ENCODE measurements at places on chromosomes 12 and 14.

- no peak for DNase-seq
Observed at GRCh38 chr12:113170926-113171325, 14.4 kb downstream of the DDX54 start.

DNA sequence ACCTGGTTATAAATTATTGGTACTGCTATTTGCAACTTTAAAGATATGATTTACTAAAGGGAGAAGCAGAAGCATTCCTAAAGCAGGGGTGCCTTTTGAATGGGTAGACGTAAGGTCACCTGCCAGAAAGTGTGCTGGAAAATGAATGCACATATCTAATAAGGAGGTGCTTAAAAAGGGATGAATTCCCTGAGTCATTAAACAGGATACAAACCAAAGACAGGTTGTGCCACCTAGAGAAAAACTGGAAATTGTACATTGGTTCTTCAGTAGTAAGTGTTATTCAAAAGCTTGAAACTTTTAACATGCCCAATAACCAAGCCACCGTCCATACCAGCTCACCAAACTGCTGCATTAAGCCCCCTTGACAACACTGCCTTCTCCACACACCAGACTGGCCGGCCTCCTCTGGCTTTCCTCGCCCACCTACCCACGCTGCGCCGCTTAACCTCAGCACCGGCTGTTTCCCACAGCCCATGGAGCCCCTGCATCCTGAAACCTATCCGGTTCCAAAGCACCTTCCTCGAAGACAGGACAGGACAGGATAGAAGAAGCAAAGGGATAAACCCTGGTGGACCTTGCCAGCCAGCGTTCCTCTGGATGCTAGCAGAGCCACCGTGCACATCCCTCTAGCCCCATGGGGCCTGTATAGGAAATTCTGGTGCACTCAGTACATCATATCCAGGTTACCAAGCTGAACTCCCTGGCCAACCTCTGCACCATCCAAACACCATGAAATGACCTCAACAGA is 201.5 kb upstream of the CAND1 start:
- no peak for DNase-seq

DNA sequence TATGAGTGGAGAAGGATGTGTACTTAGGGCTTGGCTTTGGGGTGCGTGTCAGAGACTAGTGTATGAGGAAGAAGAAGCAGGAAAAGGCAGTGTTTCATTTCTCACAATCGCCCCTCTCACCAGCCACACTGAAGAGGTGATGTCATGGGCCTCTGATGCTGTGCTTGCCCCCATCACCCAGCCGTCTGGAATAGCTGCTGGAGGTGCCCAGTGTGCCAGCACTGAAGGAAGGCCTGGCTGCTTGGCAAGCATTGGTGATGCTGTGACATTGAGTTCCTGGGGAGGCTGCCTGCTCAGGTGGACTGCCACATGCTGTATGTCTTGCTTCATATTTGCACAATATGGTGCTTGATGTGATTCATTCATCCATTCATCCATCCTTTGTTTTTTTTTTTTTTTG is 56.2 kb downstream of the CRADD start:
- DNase-seq = no peak

GRCh38 chr12:94140556-94140955 is 7.8 kb upstream of the PLXNC1 start:
- no peak for DNase-seq

DNA sequence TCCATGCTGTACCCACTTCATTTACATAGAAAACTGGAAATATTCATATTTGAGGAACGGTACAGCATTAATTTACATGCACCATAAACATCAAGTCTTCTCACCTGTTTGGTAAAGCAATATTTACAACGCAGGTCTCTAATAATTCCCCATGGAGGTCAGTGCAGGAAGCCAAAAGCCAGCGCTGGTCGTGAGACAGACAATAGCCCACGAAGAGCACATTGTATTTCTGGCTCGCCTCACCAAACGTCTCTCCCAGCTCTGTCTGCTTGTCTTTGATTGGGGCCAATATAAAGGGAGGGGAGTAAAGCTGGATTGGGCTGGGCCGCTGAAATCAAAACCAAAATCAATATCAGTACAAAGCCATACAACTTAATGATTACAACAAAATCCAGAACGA is 302.1 kb downstream of the MED13L start:
- DNase-seq = no peak

- DNase-seq = no peak
Observed at GRCh38 chr12:8681129-8681884, 16.5 kb upstream of the RIMKLB start.

GRCh38 chr12:89999699-90000505 is 291.3 kb upstream of the ATP2B1 start:
- no peak for DNase-seq

- no peak for DNase-seq
Observed at GRCh38 chr12:86257134-86257533, 943 bp upstream of the MGAT4C start.

- no peak for DNase-seq
Observed at GRCh38 chr12:127052511-127053232, 1214.3 kb upstream of the TMEM132C start.

DNA sequence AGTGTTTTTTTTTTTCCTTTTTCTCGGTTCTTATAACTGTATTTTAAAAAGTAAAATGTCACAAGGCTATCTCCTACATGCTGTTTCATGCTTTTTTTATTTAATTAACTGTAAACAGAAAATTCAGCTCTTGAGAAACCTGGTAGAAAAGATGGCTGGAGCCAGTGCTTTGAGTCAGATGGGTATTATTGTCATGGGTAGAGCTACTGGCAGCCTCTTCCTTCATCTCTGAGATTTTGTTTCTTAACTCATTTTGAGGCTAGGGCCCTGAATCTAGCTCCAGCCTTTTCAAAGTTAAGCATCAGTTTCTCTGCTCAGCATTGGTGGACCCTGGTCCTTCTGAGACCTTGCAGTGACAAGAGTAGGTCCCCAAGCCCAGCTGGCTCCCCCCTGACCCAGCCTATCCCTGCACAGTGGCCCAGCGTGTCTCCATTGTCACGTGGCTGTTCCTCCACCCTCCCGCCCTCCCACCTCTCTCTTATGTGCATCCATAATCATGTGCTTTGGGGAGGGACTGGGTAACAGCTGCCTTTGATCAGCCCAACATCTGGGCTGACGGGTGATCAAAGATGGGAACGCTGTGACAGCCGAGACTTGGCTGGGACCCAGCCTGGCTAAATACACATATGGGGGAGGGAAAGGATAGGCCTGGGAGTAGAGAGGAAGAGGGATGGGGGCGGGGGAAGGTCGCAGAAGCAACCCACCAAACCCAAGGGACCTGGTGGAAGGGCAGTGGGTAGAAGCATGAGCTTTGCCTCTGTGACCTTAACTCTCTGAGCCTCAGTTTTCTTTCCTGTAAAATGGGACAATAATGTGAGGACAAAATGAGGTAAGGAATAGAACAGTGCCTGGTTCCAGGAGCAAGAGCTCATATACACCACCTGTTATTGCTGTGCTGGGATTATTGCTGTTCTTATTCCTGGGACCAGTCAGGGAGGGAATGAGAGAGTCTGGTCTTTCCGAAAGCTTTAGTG is 24.4 kb upstream of the RBM19 start:
- no peak for DNase-seq

DNA sequence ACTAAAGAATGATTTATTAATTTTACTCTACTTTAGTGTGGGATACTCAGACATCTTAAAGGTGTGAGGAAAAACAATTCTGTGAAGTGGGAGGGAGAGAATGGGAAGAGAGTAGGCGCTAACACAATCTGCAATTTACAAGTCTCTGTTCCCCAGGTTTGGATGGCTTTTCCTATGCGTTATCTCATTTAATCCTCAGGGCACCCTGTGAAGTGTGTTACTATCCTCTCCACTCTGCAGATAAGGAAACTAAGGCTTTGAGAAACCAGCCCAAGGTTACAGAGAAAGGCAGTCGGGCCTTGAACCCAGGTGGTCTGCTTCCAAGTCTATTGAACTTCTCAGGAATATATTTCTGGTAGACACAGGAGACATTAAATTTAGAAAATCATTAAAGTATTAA is 36.2 kb upstream of the TUBA1C start:
- no peak for DNase-seq

DNA sequence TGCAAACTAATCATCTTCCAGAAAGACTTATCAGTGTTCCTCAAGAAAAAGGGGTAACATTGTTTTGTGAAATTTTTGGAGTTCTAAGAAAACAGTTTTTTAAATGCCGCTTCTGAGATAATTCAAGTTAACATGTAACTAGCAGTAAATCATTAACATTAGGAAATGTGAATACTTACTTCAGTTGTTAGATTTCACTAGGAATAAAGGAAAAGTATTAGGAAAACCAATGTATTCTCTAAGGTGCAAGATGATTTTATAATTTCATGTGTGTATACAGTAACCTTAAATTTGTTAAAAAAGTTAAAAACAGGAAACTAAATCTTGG is 36.8 kb downstream of the PAPOLA start:
- DNase-seq = no peak

- no peak for DNase-seq
Observed at GRCh38 chr14:101719045-101719645, 42.4 kb upstream of the PPP2R5C start.

DNA sequence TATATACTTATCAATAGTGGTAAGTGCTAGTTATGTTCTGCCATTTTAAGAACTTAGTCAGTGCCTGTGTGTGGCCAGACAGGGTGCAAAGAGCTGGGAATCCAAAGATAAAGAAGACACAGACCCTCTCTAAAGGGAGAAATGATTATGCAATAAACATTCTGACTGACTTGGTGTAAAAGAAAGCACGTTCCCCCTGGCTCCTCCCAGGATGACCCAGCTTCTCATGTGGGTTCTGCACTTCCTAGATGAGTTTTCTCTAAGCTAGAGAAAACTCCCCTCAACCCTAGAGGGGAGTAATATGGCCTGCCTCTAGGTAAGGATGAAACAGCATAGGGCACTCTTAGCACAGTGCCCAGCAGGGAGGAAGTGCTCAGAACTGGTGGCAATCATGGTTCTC is 231.2 kb downstream of the VRK1 start:
- no peak for DNase-seq

DNA sequence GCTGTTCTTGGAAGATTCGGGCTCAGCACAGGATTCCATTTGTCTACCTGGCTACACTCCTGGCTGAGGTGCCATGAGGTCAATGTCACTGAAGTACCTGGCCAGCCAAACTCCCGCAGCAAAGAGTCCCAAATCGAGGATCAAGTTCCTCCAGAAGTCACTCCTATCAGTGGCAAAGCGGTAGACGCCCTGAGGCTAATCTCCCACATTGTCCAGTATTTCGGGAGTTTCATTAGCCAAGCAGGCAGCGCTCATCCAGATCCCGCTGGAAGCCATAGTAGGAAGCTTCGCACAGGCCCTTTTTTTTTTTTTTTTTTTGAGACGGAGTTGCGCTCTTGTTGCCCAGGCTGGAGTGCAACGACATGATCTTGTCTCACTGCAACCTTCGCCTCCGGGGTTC is 8.9 kb upstream of the AACS start:
- DNase-seq = no peak

DNA sequence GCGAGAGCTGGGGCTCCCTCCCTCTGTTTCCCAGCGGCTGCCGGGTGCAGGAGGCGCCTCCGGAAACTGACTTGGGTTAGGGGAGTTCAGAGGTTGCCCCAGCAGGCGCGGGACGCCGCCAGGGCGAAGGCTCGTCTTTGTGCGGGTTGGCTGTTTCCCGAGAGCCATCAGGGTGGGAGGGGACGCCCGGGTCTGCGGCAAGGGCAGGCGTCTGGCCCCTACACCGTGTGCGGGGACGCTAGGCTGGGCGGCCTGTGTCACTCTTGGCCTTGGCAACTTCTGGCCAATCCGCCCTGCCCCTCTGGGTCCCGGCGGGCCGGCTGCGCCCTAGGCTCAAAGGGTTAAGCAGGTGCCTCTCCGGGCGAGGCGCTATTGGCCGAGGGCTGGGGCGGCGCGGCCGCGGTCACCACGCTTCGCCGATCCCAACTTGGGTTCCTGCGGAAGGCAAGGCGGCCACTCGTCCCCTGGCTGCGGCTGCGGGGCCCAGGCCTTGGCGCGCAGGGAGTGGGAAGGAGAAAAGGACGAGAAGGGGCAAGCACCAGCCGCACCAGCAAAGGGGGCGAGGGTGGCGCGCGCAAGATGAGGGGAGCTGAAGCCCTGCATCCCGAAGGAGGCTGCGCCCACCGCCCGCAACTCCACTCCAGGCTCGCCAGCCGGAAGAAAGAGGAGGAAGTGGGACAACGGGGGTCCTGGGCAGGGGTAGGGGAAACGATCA is 5.6 kb upstream of the NPAS3 start:
- no peak for DNase-seq

- no peak for DNase-seq
Observed at GRCh38 chr12:110335481-110336045, 54.5 kb downstream of the ATP2A2 start.

DNA sequence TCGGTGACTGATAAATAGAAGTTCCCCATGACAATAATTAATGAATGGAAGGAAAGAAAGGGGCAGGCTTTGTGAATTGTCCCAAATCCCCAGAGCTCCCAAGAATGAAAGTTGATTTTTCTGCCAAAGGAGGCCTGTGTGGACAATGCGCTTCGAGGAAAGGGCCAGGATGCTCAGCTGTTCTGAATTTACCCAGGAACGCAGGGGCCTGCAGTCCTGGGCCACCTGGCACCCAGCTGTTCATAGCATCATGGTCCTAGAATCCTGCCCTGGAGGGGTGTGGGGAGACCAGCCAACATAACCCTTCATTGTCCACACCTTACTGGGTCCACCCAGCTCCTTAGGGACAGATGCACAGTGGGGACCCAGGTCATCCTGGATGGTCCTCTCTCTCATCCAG is 587.5 kb downstream of the BCL11B start:
- DNase-seq = no peak

DNA sequence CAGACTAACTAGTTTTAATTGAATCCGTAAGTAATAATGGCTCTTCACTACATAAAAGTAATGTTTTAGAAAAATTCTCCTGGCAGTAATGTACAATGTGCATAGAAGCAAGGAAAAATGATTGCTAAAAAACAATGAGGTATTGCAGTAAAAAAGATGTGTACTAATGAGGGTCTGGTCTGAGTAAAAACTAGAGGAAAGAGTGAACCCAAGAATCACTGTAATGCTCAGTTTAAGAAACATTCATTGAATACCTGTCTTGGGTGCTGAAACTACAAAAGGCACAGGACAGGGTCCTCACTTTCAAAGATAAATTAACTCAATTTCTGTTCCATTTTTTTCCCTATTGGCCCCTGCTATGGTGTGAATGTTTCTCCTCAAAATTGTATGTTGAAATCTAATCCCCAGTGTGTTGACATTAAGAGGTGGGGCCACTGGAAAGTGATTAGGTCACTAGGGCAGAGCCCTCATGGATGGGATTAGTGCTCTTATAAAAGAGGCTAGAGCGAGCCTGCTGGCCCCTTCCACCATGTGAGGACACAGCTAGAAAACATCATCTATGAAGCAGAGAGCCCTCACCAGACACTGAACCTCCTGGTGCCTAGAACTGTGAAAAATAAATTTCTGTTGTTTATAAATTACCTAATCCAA is 51.6 kb downstream of the RPS6KA5 start:
- no peak for DNase-seq

GRCh38 chr12:59839514-59839913 is 243.7 kb downstream of the SLC16A7 start:
- DNase-seq = no peak

- no peak for DNase-seq
Observed at GRCh38 chr12:65055859-65056258, 65.2 kb downstream of the WIF1 start.

- no peak for DNase-seq
Observed at GRCh38 chr14:85463512-85463911, 66.4 kb upstream of the FLRT2 start.

All from stimulated activated CD8-positive, alpha-beta memory T cell treated with anti-CD3 and anti-CD28 coated beads, Interleukin-12 subunit alpha, Interleukin-12 subunit beta, amount 100 ng/mL, for 1 hour (primary cell).